ENCODE measurements at places on chromosomes 11 and 22.

GRCh38 chr22:20022978-20023613 lies 2.2 kb downstream of the TANGO2 start:
- no peak for DNase-seq

DNA sequence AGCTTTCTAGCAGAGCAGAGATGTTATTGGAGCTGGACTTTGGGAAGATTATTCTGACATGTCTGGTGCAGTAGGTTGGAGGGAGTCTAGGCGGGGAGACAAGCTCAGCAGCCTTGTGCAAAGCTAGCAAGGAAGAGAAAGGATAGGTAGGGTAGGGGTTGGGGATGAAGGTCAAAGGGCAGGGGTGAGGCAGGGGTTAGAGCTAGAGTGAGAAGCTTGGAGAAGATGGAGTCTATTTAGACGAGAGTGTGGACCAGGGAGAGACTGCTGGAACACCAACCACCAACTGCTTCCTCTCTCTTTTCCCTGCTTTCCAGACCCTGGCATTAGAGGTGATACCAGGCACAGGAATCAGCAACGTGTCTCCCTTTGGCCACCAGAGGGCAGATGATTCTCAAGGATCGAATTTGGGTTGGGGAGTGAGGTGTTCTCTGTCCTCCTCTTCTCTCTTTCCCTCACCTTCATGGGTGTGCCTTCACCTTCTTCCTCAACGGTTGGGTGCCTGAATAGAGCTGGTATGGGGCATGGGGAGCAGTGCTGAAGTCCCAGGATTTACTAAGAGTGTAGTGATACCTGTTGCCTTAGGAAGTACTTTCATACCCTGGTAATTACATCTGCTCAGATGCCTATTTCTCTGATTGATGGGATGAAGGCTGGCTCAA lies 1.8 kb upstream of the MARK2 start:
- DNase-seq, result no peak

DNA sequence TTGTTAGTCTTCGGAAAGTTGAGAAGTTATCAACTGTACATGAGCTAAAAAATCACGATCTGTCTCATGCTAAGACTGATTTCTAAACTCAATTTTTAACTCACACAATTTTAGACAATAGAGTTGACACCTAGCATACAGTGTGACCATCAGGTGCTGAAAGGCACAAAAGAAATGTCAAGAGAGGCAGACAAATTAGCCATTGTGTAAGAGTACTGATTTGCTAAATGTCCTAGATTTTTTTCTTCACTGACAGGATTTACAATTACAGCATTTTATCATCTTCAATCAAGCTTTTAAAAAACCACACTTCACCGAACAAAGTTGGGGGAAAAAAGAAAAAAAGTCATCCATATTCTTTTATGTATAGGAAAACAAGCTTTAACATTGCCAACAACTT lies 7.0 kb downstream of the LGR4 start:
- no peak for DNase-seq

GRCh38 chr11:125356797-125357196 lies 139.3 kb downstream of the FEZ1 start:
- no peak for DNase-seq

DNA sequence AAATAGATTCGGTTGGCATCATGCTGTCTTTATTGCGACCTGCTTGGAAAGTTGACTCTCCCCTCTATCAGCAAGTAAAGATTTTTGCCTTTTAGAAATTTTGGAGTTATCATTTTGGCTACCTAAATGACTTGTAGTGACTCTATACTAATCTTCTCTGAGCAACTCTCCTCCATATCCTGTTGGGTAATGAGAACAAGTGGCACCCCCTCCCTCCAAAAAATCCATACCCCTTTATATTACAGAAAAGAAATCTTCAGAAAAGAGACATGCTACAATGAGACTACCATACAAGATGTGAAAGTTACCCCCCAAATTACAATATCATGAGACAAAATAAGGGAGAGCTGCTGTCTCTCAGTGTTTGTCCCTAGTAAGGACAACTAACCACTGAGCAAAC lies 1.2 kb downstream of the JAML start:
- DNase-seq, result no peak

GRCh38 chr22:17980638-17981051 lies 43.7 kb downstream of the MICAL3 start:
- no peak for DNase-seq

- no peak for DNase-seq
These were observed 312.3 kb downstream of the MN1 start for GRCh38 chr22:27489178-27489675.

GRCh38 chr11:94694309-94695060 lies 73.7 kb upstream of the AMOTL1 start:
- DNase-seq, result no peak

GRCh38 chr11:67700548-67701262 lies 26.3 kb upstream of the ALDH3B2 start:
- no peak for DNase-seq

DNA sequence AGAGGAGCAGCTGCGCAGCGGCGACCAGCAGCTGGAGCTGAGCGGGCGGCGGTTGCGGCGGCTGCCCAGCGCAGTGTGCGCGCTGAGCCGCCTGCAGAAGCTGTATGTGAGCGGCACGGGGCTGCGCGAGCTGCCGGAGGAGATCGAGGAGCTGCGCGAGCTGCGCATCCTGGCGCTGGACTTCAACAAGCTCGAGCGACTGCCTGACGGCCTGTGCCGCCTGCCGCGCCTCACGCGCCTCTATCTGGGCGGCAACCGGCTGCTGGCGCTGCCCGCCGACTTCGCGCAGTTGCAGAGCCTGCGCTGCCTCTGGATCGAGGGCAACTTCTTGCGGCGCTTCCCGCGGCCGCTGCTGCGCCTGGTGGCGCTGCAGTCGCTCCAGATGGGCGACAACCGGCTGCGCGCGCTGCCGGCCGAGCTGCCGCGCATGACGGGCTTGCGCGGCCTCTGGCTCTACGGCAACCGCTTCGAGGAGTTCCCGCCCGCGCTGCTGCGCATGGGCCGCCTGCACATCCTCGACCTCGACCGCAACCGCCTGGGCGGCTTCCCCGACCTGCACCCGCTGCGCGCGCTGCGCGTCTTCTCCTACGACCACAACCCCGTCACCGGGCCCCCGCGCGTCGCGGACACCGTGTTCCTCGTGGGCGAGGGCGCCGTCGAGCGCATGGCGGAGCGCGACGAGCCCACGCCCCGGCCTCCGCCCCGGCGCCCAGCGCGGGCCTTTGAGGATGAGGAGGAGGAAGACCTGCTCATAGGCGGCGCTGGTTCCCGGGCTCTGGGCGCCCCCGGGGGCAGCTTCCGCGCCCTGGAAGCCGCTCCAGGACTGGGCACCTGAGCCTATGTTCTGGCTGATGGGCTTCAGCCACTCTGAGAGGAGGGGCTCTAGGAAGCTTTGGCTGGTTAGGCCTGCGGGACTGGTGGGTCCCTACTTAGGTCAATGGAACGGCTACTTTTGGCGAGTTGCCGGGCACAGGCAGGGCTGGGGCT lies 787 bp downstream of the LRRC10B start:
- no peak for DNase-seq

DNA sequence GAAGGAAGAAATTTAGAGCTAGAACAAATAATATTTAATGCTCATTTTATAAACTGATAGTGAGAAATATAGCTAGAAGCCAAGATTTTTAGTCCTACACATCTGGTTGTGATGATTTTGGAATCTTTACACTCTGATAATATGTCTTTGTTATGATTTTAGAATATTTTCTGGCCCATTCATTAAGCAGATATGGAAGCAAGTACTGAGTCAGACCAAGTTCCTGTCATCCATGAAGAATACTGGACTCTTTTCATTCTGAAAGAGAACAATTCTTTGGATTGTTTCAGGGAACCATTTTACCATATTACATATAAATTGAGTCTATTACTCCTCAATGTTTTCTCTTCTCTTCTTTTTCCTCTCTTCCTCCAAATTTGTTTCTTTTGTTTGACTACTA lies 227.4 kb downstream of the TMEM135 start:
- DNase-seq, result no peak

- DNase-seq, result no peak
These were observed 12.6 kb upstream of the UCP2 start for GRCh38 chr11:73995247-73995646.

GRCh38 chr11:75954039-75954438 lies 139.0 kb downstream of the UVRAG start:
- DNase-seq, result no peak

GRCh38 chr11:120108785-120109168 lies 29.1 kb downstream of the TRIM29 start:
- no peak for DNase-seq

DNA sequence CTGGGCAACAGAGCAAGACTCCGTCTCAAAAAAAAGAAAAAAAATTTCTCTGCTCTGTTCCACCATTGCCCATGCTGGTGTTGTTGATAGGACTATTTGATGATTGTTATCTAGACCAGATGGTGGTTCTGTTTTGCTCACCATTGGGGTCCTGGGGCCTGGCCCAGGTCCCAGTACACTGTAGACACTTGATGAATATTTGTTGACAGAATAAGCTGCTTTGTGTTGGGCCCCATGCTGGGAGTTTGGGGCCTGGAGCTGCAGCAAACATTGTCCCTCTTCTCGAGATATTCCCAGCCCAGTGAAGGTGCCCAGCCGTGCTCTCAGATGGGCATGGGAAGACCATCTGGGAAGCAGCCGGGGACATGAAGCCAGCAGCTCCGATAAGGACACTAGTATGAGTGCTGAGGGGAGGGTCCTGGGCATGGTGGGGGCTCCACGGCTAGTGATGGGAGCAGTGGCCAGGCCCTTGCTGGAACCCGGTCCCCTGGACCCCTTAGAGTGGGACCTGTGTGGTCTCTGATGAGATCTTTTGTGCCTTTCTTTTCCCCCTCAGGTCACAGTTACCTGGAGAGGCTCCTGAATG lies 13.6 kb downstream of the INCENP start:
- DNase-seq, result no peak

DNA sequence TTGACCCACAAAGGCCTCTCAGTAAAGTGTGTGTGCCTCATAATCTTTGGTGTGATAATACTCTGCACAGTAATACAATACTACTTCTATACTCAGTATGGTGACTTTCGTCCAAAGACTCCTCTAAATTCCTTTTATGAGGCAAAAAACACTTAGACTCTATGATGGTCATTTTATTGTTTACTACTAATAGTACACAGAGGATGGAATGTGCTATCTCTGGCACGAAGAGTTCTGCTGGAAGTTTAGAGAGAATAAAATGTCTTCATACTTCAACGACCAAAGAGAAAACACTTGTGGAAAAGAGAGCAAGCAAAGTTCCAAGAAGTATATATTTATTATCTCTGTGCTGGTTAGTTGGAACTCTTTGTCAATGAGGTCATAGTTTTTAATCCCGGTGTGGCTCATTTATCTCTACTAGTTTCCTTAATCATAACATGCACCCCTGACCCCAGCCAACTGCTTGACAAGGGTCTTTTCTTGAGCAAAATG lies 7.5 kb upstream of the CSTF3 start:
- no peak for DNase-seq

- no peak for DNase-seq
These were observed 124.3 kb downstream of the ZNF280B start for GRCh38 chr22:22384267-22384666.

- no peak for DNase-seq
These were observed 321.0 kb downstream of the DDX10 start for GRCh38 chr11:108985945-108986279.

- no peak for DNase-seq
These were observed 7.3 kb downstream of the INS start for GRCh38 chr11:2153581-2154194.

- DNase-seq, result no peak
These were observed 25.7 kb upstream of the SCGB1A1 start for GRCh38 chr11:62393061-62393611.

DNA sequence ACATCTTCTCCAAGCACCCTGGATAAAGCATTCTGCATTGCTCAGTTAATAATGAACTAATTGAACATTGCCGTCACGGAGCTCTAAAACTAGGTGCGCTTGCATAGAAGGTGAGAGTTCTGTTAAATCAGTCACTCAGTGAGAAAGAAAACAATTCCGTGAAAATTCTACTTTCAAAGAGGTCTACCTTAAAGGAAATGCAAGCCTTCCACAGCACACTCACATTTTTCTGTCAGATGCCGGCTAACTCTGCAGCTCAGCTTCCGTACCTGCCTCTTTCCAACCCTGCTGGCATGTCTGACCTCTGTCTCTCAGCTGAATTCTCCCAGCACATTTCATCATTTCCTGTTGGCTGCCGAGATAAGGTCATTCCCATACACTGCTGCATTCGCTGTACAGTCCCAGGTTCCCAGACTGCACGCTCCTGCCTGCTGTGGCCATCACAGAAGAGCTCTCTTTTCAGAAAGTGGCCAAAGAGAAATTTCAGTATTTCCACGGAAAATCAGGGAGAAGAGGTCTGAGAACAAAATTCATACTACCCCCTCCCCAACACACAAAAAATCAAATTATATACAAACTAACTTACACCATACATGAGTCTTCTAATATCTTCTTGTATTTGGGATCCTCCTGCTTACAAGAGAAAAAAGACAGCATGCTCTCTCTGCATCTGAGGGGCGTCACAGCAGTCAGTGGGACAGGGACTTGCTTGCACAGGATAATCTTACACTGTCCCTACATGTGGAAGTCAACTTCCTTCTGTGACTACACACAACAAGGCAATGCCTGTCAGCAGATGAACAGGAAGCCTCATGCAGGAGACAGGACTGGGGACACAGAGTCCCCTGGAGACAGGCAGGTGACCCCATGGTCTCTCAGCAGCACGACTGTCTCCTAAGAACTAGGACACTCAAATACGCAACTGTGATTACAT lies 55.1 kb downstream of the PACSIN2 start:
- no peak for DNase-seq

- DNase-seq, result no peak
These were observed 44.7 kb downstream of the CACNG2 start for GRCh38 chr22:36658900-36659299.

DNA sequence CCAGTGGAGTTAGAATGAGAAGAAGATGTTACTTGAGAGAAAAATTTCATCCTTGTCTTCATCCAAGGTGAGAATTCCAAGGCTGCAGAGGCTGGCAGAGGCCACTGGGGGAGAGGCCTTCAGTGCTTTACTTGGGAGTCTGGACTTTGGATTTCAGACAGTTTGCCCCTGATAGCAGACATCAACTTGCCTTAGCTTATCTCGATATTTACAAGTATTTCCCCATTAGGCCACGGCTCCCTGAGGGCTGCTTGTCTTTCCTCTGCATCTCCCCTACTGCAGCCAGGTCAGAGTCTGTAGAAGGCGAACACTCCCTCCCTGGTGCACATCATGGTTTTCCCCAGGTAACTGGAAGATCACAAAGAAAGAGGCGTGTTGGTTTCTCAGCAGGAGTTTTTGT lies 29.9 kb upstream of the BSX start:
- no peak for DNase-seq

Data from SIG-M5 (cell line).